ENCODE measurements at places on chromosomes 4 and X.

- peak; percentile 4 for DNase-seq
Measured at GRCh38 chrX:9196961-9197640, 163.2 kb upstream of the FAM9B start.

DNA sequence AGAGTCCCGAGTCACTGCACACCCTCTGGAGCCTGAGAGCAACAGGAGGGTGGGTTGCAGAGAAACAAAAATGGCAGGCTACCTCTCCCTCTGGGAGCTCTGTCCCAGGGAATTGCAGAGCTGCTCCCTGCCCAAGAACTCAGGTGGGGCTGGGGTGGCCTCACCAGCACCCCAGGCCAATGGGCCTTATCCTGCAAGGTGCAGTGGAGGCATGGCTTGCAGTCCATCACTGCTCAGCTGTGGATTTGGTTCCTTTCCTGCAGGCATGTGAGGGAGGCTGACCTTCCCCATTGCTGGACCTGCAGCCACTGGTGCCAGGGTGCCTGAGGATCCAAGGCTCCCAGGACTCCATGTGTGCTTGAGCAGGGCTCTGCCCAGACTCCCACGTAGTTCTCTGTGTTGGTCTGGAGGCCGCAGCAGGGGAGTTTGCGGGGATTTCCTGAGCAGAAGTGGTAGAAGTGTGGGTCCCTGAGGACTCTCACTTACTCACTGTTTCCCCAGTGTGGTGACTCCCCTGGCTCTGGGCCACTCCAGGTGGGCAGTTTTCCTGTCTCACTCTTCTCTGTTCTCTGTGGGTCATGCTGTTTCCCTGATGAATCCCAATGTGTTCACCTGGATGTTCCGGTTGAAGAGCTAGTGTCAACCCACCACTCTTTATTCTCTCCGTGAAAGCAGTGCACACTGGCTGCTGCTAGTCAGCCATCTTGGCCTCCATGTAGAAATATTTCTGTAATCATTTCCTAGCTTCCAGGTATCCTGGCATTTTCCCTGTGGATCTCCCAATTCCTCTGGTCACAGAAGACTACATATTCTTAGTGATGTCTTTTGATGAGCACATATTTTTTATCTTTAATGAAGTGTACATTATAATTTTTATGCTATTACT, 82.3 kb downstream of the ARHGAP24 start:
- no peak for DNase-seq

- DNase-seq: no peak
Measured at GRCh38 chr4:114200026-114200425, 220.6 kb upstream of the ARSJ start.

GRCh38 chr4:77155631-77156452, 1.2 kb upstream of the CCNG2 start:
- DNase-seq: no peak

DNA sequence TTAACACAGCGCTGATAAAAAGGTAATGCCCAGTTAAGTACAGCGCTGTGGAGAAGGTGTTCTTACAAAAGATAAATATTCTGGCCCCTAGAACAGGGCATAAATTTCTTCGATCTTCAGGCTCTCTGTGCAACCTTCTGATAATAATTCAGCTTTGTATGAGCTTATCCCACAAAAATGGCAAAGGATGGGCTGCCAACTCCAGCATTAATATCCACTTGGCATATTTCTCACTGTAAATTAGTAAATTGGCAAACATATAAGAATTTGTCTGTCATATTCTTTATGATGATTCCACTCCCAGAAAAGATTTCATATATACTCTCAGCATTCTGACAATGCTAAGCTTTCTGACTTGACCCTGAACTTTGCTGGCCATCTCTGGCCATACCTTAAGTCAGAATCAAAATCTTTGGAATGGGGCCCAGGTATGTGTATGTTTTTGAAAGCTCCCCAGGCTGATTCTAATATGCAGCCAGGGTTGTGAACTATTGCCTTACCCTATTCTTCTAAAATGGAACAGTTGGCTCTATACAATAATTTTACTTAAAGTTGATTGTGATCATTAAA, 134.8 kb downstream of the FRYL start:
- no peak for DNase-seq

DNA sequence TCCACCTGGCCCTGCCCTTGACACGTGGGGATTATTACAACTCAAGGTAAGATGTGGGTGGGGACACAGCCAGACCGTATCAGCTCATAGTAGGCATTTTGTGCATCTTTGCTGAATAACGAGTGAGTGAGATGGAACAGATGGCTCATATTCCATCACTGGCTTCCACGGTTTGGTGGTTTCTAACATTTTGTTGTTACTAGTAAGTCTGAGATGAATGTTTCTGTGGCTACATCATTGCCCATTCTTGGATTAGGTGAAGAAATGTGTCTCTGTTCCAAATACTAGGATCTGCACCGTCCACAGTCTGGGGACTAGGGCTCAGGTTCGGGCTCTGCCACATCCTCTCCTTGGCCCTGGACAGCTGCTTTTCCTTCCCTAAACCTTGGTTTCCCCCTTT, 3.6 kb downstream of the ABLIM2 start:
- peak; percentile 46 for DNase-seq

DNA sequence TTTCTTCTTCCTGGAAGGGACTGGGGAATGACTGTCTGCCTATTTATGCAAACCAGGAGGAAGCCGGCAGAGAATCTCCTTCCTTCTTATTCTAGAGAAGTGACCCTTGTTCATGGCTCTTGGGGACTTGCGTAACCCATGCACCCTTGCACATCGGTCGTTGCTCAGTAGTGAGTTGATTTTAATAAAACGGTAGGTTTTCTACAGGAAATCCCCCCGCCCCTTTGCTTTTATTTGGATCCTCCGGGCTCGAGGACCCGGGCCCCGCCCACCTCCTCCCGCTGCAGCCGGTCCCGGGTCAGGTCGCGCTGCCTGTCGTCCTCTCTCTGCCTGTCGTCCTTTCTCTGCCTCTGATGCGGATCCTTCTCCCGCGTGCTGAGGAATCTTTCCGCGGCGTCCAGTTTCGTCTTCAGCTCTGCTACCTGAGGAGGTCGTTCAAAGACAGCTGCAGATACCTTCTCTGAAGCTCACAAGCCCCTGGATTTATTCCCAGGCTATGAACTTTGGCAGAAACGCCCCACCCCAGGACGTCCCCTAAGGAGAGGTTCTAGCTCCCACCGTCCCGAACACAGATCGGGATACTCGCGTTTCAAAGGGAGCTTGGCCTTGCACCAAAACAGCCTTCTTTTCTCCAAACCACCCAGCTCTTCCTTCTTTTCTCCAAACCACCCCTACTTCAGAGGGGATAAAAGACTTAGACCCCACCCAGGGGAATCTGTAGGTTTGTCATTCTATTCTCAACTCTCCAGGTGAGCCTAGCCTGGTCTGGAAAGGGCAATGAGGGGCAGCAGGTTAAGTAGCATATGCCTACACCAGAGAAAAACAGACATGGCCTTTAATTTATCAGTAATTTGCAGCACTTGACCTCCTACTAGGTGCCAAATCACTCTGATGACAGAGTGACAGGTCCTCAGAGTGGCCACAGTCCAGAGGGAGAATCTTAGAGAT, 7.0 kb downstream of the TNIP3 start:
- no peak for DNase-seq

DNA sequence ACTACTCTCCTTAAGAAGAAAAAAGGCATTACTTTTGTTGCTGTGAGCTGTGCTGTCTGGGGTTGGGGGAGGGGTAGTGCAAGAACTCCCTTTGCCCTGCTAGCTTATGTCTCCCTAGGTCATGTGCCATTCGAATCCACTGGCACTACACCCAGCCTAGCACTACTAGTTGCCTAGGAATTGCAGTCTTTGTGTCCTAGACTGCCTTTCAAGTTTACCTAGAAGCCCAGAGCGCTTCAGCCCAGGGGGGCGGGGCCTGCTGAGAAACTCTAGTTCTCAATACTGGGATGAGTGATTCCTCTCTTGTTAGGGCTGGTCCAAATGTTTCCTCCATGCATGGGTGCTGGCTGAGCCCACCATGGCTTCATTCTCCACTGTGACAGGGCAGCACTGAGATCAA, 1011.5 kb downstream of the PCDH19 start:
- DNase-seq: no peak

GRCh38 chr4:165524532-165525190, 145.9 kb downstream of the CPE start:
- no peak for DNase-seq

DNA sequence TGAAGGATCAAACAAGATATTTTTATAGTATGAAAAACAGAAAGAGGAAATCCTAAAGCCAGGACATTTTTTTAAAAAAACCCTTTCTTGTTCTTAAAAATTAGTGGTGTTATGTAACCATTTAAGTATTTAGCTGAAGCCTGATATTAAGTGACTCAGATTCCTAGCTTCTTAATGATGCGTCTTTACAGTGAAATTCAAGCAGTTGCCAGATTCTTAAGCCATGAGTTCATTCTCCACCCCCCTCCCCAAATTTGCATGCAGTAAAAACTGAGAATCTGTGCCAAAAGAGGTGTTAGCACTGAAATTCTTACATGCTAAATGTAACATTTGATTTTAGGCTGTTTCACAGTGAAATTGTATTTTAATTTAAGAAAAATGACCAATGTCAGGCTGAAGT, 180.8 kb downstream of the RAPGEF2 start:
- DNase-seq: peak; percentile 67

DNA sequence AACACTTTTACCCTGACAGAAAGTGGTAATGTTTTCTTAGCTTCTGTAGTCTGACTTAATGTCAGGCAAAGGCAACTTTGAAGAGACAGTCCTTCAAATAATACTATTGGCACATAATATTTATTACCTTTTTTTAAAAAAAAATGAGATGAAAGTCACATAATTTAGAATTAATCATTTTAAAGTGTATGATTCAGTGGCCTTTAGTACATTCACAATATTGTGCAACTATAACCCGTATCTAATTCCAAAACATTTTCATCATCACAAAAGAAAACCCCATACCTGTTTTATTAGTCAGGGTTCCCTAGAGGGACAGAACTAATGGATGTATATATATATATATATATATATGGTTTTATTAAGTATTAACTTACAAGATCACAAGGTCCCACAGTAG, 94.8 kb upstream of the TEX13A start:
- no peak for DNase-seq

DNA sequence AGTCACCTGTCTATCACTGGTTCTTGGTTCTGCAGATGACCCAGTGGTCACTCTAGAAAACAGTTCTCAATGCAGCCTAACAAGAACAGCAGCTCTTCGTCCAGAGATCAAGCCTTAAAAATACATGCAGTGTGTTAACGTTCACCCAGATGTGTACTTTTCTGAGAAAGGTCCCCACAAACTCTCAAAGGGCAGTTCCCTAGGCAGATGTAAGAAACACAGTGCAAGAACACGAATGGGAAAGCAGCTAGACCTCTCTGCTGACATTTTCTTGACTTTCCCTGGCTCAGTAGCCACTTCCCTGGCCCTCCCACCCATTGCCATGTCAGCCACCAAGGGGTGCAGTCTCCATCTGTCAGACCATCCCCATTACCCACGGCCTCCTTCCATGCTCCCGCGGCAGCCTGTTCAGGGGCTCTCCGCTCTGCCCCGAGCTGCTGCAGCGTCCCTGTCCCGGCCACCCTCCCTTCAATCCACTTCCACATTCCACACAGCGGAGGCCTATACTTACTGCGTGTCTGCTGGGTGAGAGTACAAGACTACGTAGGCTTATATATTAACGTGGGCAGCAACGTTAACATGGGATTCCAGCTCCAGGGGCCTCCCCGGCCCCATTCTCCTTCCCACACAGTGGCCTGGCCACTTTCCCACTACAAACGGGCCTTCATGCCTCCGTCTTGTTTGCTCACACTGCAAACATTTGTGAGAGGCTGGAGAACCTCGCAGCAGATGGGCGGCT, 34.3 kb downstream of the IRF2 start:
- no peak for DNase-seq

GRCh38 chr4:159401226-159401712, 298.4 kb downstream of the RAPGEF2 start:
- no peak for DNase-seq

GRCh38 chr4:72553540-72554337, 15.3 kb downstream of the ADAMTS3 start:
- no peak for DNase-seq

DNA sequence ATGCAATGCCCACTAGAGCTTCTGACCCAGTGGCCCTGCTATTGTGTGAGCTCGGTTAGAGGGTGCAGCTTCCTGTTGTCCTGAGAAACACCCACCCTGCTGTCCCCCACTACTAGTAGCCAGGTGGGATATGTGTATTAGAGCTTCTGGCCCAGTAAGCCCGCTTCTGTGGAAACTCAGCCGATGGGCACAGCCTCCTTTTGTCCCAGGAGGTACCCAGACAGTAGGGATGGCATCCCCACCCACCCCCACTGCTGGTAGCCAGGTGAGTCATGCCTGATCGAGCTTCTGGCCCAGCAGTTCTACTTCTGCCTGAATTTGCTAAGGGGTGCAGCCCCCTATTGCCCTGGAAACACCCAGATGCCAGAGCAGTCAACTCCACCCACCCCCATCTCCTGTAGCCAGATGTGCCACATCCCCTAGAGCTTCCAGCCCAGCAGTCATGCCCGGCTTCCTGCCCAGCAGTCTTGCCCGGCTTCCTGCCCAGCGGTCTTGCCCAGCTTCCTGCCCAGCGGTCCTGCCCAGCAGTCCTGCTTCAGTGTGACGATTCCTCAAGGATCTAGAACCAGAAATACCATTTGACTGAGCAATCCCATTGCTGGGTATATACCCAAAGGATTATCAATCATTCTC, 162.7 kb upstream of the KLF8 start:
- DNase-seq: no peak

DNA sequence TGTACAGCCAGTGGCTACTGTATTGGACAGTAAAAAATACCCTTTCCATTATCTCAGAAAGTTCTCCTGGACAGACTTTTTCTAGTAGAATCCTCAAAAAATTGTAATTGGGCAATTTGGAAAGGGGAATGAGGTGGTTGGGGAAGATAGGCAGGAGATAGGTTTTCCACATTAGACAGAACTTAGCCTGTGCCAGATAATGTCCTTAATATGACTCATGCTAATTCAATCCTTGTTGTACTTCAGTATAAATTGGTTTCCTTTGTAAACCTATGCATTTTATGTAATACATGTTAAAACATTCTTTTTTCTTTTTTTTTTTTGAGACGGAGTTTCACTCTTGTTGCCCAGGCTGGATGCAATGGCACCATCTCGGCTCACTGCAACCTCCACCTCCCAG, 8.9 kb downstream of the EIF4E start:
- peak; percentile 28 for DNase-seq

DNA sequence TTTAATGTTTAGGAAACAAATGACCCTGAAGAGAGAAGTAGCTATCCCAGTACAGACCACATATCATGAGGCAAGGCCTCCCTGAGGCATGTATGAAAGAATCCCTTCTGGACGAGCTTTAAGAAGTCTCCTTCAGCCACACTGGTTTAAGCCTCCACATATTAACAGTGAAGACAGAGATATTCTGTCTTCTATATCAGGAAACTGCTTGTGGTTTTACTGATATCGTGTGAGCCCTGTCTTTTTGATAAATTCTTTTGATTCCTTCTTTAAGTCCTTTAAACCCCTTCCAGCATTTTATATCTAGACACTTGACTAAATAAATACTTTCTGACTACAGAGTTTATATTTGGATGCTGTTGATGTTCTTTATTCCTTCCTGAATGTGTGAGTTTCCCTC, 45.9 kb upstream of the GPC4 start:
- no peak for DNase-seq

GRCh38 chr4:48483006-48483776, at the start of gene SLC10A4:
TSS of gene SLC10A4 (plus strand) at chr4:48483343. CDS start at chr4:48483562, 219 bp downstream.
- DNase-seq: no peak

GRCh38 chrX:114584375-114584943, 573 bp downstream of the HTR2C start:
- no peak for DNase-seq

GRCh38 chr4:14023036-14023435, 395.5 kb upstream of the BOD1L1 start:
- peak; percentile 57 for DNase-seq

GRCh38 chr4:184444953-184445309, 29.4 kb downstream of the IRF2 start:
- DNase-seq: no peak

Measured in HFFc6 (cell line).